ENCODE measurements at places on chromosomes 4 and X.
A peak's percentile ranks its signal among the peaks of the same experiment; 100 is the strongest.

DNA sequence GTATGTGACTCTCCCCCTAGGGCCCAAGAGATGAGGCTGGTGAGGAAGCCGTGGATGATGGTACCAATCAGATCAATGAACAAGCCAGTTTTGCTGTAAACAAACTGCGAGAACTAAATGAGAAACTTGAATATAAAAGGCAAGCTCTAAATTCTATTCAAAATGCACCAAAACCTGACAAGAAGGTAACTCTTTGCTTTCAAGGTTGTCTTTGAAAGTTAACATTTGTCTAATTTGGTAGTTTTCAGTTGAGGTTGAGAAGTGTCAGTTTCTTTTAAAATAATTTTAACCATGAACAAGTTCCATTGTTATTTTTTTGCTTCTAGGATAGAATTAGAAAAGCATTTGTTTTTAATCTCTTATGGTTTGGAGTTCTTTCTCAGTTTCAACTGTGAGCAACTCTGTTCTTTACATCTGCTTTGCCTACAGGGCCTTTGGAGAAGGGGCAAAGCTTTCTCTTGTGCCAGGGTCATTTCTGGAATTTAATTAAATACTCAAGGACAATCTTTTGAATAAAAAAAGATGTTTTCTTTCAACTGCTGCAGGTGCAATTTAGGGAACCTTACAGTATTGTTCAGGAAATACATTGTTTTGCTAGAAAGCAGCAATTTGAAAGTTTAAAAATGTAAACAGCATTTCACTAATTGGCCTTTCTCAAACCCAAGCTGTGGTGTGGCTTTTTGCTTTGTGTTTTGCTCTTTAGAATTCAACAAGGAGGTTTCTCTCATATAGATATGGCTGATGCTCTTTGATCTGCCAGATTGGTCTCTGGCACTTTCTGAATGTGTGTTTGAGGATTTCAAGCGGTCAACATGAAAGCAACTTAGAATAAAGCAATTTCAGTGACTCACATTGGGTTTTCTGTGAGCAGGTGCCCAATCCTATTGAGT, 62.9 kb downstream of the LRP2BP start:
- peak; percentile 62 for DNase-seq

- no peak for DNase-seq
These were observed 93.9 kb upstream of the JADE1 start for GRCh38 chr4:128715616-128716015.

GRCh38 chrX:131521824-131522223, 22.1 kb upstream of the OR13H1 start:
- DNase-seq = no peak

DNA sequence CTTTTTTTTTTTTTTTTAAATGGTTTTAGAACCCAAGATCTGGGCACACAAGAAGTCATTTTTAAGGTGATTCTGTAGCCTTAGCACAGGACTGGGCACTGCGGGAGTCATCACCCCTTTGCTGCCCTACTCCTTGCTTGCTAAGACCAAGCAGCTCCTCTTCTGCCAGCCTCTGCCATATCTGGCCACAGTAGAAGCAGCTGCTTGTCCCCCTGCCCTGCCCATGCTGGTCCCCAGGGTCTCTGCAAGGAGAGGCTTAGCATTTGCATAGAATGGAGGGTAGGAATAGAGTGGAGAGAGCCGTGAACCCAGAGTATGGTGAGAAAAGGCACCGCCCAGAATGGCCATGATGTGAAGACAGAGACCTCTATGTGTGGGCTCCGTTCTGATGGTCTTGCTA, 109.3 kb downstream of the ADRA2C start:
- no peak for DNase-seq

- no peak for DNase-seq
These were observed 590 bp upstream of the CCDC110 start for GRCh38 chr4:185472103-185472542.

DNA sequence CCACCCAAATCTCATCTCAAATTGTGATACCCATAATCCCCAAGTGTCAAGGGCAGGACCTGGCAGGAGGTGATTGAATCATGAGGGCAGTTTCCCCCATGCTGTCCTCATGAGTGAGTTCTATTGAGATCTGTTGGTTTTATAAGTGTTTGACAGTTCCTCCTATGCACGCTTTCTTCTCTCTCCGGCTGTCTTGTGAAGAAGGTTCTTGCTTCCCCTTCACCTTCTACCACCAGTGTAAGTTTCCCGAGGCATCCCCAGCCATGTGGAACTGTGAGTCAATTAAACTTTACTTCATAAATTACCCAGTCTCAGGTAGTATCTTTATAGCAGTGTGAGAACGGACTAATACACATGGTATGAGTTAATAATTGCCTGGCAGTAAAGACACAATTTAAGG, 581.7 kb upstream of the AMOT start:
- no peak for DNase-seq

DNA sequence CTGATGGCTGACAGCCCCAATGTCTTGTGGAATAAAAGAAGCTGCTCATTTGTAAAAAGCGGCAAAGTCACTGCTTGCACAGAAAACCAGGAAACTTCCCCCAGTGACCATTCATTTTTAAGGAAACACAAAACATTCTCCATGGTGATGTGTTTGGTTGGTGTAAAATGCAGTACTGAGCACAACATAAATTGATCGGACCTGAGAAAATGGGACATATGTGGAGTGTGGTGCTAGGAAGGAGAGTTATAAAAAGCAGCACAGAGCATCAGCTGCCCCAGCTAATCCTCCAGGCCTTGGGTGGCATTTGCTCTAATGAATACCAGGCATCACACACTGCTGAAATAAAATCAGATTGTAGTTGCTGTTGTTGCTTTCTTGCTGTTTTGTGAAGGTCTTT, 55.2 kb downstream of the GLRA2 start:
- DNase-seq = no peak

DNA sequence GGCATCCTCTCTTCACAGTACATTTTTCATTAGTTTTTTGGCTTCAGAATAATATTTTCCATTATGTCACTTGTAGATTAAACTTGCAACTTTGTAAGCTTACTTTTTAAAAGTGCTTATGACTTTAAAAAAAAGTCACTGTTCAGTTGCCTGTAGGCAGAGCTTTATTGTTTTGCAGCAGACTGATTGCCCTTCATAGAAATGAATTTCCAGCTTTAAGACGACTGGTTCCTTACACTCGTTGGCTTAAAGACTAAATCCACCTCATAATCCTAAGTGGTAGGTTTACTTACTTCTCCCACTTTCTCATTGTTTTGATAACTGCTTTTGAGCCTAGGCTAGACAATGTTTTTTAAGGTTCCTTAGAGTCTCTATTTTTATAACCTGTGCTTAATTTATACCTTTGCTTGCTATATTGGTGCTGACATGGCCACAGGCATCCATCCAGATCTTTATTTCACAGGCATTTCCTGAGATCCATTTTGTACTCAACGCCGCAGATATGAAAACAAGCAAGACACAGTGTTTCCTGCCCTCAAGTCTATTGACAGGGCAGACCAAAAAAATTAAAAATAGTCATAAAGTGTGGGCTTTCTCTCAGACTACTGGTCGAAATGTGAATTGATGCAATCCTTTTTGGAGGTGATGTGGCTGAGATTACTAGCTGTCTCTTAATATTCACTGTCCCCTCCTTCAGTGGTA, 12.6 kb upstream of the IL13RA2 start:
- no peak for DNase-seq

DNA sequence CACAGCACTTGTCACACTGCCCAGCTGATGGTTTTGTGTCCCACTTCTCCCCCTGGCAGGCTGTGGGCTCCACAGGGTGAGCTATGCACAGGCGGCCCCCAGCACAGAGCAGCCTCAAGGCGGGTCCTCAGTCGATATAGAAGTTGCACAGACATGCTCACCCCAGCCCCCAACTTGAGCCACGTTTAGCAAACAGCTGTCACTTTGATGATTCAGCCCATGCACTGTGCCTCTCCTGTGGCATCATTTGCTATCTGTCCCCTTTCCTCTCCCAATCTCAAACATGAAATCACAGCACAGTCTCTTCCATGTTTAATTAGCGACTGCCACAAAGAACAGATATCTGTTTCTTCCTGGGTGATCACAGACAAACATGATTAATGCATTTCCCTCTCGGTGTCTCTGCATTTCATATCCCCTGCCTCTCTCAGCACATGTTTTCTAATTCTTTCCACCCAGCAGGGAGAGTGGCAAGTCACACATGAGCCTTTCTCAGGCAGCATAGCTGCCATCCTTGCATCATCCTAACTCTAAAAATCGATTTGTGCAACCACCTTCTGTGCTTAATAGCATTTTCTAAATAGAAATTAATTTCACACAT, 204.9 kb downstream of the EVC2 start:
- DNase-seq = no peak

DNA sequence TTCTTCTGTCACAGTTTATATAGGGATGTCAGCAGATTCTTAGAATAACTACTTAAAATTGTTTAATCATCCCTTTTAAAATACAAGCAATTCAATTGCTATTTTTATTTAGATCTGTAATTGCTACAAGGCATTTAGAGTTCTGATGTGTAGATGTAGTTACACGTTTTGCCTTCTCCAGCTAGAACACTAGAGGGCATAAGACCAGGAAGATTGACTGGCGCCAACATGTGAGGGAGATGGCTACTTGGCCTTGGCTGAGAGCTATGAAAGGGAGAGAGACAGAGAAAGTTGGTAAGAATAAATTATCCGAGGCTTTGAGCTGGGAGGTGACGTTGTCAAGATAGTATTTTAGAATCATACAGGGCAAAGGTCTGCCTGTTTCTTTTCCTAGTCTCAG, 563.7 kb upstream of the PRKX start:
- no peak for DNase-seq

GRCh38 chrX:18725310-18725943, 18.0 kb downstream of the PPEF1 start:
- no peak for DNase-seq

- no peak for DNase-seq
These were observed 65.3 kb downstream of the CDS1 start for GRCh38 chr4:84648178-84648577.

DNA sequence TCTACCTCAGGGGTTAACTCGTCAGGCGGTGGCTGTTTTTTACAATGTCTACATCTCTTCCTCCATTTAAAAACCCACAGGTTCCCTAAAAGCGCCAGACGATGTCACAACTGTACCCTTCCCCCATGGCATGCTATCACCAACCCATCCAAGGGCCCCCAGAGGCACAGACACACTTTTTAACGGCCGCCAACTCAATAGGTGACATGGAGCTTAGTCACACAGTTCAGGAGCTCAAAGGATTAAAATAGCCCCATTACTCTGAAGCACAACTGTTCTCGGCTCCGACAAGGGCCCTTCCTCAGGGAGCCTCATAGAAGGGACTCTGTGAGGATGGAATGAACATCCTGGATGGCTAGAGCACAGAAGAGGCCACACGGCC, 12.4 kb downstream of the SH3KBP1 start:
- no peak for DNase-seq

DNA sequence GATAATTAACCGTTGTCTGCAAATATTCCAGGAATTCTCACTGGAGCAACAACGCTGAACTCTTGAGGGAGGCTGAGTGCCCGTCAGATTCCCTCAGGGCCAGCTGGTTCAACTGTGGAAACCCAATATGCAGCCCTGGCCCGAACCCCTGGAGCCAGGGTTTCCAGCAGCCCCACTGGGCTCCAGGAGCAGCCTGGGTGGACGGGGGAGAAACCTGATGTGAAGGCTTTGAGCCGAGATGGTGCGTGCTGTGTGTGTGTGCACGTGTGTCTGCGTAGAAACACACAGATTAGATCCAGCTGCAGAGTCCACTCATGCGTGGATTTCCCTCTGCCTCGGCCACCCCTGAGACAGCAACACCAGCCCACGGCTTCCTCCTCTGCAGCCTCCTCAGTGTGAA, 19.4 kb upstream of the SLC25A6 start:
- no peak for DNase-seq

GRCh38 chr4:183249854-183250253, 70.2 kb downstream of the CLDN22 start:
- DNase-seq = peak; percentile 36

- DNase-seq = no peak
These were observed 72.4 kb upstream of the LONRF3 start for GRCh38 chrX:118901991-118902390.

DNA sequence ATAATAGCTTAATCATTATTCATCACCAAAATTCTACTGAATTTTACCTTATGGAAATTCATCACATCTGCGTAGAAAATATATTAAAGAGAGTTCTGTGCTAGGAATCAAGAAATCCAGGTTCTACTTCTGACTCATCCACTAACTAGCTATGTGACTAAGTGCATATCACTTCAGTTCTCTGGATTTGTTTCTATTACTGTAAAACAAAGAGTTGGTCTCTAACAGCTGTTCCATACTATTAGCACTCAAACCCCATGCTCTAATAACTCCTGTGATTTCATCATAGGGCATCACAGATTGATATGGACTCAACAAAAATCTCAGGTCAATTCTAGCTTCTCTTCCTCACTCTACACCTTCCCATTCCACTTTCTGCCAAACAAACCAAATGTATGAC, 572.0 kb downstream of the INPP4B start:
- no peak for DNase-seq

GRCh38 chr4:62410371-62411003, 1210.4 kb downstream of the ADGRL3 start:
- DNase-seq = no peak

GRCh38 chr4:113781439-113782040, 20.0 kb upstream of the CAMK2D start:
- peak; percentile 29 for DNase-seq

GRCh38 chr4:137599734-137600133, 67.4 kb upstream of the PCDH18 start:
- no peak for DNase-seq

DNA sequence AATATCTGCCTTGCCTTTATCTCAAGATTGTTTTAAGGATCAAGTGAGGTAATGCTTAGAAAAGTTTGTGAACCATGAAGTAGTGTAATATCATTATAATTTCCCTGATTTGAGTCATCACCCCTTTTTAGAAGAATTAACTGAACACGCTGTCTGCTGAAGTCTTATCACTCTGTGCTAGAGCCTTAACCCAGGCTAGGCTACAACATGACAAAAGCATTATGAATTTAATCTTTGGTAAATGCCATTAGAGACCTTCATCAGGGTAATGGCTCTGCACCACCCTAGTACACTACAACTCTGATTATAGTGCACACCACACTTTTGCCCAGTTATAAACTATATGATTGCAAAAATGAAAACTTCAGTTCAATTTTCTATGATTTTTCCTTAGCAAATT, 118.3 kb downstream of the ADGRL3 start:
- no peak for DNase-seq

DNA sequence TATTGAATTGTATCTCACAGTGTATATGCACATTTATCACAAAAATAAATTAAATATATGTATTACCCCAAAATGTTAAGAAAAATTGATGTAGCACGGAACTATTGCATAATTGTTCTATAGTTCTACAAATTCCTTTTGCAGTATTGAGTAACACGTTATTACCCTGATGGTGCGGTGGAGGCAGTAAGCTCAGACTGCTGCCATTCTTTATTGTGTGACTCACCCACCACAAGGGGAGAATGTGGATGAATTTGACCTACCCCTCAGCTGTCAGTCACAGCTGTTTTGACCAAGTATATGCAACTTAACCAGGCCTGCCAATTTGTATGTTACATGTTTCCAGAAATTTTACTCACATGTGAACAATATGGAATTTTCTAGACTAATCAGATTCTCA, 506.6 kb downstream of the SH3BGRL start:
- DNase-seq = no peak

GRCh38 chr4:97367878-97368277, 775.4 kb downstream of the STPG2 start:
- DNase-seq = no peak
